Epithelial cell of prostate (primary cell): ENCODE measurements at places on chromosomes 2 and 18.
A peak's percentile ranks its signal among the peaks of the same experiment; 100 is the strongest.

DNA sequence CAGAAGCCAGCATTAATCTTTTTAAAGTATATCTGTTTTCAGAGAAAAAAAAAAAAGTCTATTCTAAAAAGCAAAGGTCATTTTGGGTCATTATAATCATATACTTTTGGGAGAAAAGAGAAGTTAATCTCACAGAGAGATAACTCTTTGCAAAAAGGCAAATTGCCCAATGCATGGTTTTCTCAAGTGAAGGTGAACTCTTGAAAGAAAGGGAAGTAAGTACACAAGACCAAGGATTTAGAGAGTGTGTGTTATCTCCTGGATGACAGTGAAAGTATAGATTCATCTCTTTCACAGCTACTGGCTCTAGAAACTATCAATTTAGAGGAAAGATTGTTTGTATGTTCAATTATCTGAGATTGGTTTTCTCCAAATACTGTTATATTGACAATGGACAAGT is 151.4 kb downstream of the CD8B2 start:
- no peak for DNase-seq

- DNase-seq, result no peak
Observed at GRCh38 chr2:20623741-20624155, 27.1 kb downstream of the HS1BP3 start.

GRCh38 chr2:52402128-52402527 is 1365.5 kb upstream of the CHAC2 start:
- DNase-seq, result no peak

DNA sequence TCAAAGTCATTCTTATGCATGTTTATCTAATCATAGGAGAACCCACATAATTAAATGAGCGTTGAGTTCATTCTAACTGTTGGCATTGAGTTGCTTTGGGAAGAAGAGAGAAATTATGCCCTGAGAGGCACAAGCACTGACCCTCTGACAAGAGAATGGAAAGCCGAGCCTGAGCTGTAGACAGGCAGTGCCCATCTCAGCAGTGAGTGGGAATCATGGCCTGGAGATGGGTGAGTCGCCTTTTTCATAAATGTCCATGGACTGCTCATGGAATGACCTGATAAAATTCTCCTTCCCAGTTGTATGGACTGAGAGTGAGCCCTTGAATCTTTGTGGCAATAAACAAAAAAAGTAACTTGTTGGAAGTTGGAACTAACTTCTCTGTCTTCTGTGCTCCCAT is 21.4 kb upstream of the MYO3B start:
- DNase-seq, result no peak

DNA sequence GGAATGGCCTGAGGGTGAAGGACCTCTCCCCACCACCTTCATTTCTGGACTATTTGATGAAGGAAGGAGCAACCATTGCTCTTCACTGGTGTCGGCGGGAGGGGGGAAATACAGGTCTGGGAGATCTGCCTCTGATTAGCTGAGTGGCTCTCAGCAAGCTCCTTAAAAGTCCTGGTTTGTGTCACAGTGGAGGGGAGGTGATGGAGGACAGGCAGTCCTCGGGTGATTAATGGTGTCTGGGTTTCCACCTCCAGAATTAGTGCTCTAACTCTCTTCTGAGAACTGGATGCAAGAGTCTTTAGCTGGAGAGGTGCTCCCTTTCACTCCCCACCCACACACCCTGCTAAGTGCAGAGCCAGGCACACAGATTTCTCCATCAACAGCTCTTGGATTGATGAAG is 83.2 kb downstream of the TTC32 start:
- no peak for DNase-seq

- DNase-seq, result no peak
Observed at GRCh38 chr2:85277416-85278158, 50.2 kb downstream of the TGOLN2 start.

DNA sequence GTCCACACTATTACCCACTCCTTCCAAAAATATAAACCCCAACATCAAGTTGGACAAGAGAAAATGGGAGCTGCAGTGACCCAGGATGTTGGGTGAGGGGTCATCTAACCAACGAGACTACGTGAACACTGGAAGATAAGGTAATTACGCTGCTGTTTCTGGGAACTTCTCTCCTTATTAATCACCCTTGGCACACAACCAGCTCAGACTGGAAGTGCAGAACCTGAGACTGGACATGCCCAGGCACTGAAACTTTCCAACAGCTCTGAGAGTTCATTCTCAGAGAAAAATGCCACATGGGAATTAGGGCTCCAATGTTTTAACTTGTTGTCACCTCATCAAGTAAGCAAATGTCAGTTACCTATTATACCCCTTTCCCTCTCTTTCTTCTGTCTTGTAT is 135.3 kb downstream of the CCDC148 start:
- DNase-seq, result peak; percentile 77

DNA sequence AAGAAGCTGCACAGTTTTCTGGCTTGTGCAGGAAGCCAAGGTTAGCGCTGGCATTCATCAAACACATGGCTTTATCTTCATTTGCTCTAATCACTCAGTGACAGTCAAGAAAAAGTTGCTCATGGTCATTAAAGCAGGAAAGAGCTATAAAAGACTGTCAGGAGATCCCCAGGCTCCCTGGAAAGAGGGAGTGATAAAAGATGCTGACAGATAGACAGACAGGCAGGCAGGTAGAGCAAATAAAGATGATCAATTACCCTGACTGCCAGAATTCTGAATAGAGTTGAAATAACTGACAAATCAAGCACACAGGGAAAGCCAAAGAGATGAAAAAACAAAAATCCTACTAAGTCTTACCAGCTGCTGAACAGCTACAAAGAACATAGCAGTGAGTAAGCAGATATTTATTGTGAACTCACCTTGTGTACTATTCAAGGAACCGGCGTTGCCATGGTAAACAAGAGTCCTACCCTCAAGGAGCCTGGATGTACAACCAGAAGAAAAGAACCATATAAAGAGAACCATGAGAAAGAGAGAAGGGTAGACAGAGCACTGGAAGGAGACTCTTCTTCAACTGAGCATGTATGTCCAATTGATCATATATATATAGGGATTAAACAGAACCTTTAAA is 68.0 kb downstream of the RNF152 start:
- no peak for DNase-seq

GRCh38 chr2:237964578-237965404 is 2.0 kb upstream of the UBE2F start:
- no peak for DNase-seq

GRCh38 chr2:66915237-66915636 is 480.3 kb downstream of the MEIS1 start:
- no peak for DNase-seq

DNA sequence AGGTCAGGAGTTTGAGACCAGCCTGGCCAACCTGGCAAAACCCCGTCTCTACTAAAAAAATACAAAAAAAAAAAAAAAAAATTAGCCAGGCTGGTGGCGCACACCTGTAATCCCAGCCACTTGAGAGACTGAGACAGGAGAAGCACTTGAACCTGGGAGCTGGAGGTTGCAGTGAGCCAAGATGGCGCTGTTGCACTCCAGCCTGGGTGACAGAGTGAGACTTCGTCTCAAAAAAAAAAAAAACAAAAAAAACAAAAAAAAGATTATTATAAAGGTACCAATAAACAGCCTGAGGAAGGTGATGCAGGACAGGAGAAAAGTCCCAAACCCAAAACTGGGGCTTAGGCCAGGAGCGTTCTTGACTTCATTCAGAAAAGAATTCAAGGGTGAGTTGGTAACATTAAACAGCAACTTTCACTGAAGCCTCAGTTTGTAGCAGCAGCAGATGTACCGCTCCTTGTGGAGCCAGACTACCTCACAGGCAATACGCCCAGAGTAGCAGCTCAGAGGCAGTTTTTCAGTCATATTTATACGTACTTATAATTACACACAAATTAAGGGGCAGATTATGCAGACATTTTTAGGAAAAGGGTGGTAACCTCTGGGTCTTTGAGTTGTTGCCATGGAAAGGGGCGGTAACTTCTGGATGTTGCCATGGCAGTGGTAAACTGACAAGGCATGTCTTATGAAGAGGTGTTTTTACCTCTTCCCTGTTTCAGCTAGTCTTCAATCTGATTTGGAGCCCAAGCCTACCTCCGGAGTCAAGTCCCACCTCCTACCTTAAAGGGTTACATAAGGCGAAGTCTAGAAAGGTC is 1596.6 kb upstream of the CELF4 start:
- no peak for DNase-seq
